ENCODE measurements at places on chromosomes 5 and 9. TPM values are rescaled to one million over a fixed set of nuclear protein-coding genes. Genes with fewer than 3 reads are reported as not detected.

- DNase-seq = no peak
Measured at GRCh38 chr9:72025906-72026305, 34.5 kb downstream of the C9orf57 start.

DNA sequence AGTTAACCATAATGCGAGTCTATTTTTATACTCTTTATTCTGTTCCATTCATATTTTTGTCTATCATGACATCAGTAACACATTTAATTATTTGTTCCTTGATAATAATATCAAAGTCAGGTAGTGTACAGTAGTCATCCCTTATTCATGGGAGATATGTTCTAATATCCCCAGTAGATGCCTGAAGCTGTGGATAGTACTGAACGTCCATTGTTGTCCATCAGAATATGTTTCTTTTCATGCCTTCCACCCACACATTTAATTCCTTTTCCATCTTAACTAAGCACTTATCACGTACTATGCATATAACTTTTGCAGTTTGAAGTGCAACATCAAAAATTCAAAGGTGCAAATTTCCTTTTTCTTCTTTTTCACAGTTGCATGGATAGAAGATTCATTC, 53.6 kb downstream of the FER start:
- no peak for DNase-seq

- no peak for DNase-seq
Measured at GRCh38 chr5:126450907-126451306, 27.7 kb downstream of the GRAMD2B start.

GRCh38 chr9:86695910-86696424, 251.3 kb downstream of the GAS1 start:
- no peak for DNase-seq

DNA sequence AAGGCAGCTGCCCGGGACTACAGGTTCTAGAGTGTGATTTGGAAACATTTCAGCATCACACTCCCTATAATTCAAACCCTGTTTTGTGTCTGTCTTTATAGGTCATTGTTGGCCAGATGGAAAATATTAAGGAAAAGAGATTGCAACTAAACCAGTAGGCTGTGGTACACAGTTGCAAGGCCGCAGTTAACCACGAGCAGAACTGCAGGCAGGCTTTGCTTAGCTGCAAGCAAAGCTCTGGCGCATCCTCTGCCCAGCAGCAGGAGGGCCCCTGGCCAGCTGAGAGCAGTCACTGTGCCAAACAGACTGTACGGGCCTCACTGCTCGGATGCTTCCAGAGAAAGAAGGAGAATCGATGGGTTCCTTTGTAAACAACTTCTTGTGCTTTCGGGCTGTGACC, 204.5 kb downstream of the DENND1A start:
- no peak for DNase-seq

Gene SHISAL2B
- total RNA-seq = not detected

DNA sequence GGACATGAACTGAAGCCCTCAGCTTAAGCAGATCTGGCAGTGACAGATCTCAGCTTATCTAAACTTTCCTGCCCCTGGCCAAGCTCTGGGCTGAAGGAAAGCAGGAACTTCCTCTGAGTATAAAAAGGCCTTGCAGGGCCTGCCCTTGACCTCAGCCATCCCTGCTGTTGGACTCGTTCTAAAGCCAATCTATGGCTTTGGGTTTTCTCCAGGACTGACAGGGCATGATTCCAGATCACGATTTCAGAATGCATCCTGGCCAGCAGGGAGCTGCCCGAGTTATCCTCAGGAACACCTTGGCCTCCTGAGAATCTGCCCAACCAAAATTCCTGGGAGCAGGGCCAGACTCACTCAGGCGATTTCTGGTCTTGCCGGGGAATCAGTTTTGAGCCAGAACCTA, 502.7 kb downstream of the TLE4 start:
- no peak for DNase-seq

Gene PCDHB10
- not detected for total RNA-seq

DNA sequence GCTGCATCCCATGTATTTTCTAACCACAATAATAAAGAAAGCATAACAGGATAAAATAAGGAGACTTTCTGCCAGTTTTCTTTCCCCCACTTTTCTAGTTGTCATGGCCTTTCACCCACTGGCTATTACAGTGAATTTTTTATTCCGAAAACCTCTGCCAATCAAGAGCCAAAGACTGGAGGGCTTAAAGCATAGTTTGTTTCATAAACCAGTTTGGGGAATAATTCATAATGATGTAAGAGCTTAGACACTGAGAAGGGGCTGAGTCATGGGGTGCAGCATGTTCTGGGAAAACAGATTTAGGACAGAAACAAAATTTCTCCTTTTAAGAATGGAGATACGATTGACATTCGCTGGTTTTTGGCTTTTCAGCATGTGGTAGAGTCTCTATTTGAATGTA, 4.4 kb upstream of the GLIPR2 start:
- DNase-seq = no peak

- no peak for DNase-seq
Measured at GRCh38 chr5:90131383-90132133, 278.0 kb downstream of the CETN3 start.

- DNase-seq = no peak
Measured at GRCh38 chr9:89814340-89815040, 209.7 kb downstream of the GADD45G start.

- DNase-seq = no peak
Measured at GRCh38 chr9:35285731-35286130, 123.9 kb downstream of the UNC13B start.

DNA sequence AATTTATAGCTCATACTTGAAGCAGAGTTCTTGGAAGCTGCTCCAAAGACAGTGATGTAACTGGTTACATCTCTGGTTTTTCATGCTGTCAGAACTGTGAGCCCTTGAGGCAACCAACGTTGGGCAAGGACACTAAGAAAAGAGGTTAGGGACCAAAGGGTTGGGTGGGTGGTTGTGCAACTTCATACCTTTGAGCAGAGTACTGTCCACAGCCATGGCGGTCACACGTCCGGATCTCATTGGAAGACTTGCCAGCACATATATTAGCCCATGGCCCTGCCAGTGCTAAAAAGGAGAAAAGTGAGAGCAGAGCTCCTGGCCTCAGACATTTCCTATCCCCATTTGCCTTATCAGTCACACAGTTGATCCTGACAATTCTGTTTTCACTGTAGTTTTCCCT, 2.1 kb downstream of the LECT2 start:
- DNase-seq = no peak

DNA sequence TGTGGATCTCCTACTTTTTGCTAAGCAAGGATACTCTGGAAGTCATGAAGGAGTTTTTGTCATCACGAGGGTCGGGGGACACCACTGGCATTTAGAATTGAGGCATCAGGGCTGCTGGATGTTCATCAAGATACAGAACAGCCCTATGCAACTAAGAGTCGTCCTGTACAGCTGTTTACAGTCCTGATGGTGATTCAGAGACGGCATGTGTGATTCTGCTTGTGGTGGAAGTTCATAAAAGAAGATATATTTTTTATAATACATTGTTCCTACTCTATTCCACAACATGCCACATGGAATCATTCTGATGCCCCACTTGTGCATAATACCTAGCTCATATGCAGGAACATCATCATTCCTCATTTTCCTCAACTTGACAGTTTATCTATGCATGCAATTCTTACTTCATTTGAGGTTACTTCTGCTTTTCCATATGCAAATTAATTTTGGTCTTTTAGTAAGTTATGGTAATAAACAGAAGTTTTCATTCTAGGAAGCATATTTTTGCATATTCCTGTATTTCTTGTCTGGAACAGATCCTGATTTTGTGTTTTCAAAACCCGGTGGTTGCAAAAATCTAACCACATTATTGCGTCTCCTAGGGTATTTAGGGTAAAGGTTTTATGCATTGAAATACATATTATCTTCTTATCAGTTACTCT, 155.2 kb downstream of the ARHGEF28 start:
- DNase-seq = no peak

DNA sequence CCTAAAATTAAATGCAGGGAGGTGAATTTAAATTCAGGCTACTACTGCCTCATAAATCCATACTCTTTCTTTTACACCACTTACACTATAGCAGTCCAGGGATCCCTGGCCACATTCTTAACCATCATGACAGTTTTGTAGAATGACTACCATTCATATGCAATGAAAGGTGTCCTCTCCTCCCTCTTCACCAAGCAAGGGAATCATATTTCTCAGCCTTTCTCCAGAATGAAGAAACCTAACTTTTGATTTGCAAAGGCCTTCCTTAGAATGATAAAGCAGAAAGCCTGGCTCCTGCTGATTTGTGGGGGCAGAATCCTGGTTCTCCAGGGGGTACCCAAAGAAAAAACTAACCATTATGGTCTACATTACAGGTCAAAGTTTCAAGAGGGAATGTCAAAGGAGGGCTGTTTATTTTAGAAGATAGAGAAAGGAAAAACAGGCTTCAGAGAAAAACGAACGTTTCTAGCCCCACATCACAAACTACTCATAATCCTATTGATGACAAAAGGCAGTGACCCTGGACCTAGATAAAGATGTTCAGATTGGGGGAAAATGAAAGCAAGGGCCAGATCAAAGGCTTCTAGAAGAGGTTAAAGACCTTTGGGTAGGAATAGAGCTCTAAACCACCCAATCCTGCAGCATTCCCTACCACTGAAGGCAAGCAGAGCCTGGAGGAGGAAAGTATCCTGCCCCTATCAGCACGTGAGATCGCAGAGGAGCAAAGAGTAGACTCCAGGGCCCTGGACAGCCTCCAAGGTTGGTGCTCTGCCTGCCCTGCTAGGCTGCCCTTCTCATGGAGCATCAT, 11.5 kb downstream of the WNT8A start:
- DNase-seq = no peak

GRCh38 chr5:177231479-177232250, 71.9 kb downstream of the RAB24 start:
- no peak for DNase-seq

GRCh38 chr5:62938927-62939326, 360.3 kb downstream of the LRRC70 start:
- DNase-seq = no peak

GRCh38 chr5:122741681-122742080, 33.2 kb upstream of the SNX2 start:
- DNase-seq = no peak

- DNase-seq = no peak
Measured at GRCh38 chr9:98211260-98211659, 18.8 kb upstream of the CORO2A start.

GRCh38 chr5:139696894-139697658, 48.9 kb downstream of the CXXC5 start:
- DNase-seq = peak; percentile 19

Gene ERMP1
- 24.2 TPM for total RNA-seq

Gene CSF1R
- 0.15 TPM for total RNA-seq

Gene F2RL2
- not detected for total RNA-seq

- DNase-seq = peak; percentile 22
Measured at GRCh38 chr9:137492464-137493363, 33.6 kb upstream of the NSMF start.

Gene HMGCS1
- 57.5 TPM for total RNA-seq

Gene FAT2
- not detected for total RNA-seq

DNA sequence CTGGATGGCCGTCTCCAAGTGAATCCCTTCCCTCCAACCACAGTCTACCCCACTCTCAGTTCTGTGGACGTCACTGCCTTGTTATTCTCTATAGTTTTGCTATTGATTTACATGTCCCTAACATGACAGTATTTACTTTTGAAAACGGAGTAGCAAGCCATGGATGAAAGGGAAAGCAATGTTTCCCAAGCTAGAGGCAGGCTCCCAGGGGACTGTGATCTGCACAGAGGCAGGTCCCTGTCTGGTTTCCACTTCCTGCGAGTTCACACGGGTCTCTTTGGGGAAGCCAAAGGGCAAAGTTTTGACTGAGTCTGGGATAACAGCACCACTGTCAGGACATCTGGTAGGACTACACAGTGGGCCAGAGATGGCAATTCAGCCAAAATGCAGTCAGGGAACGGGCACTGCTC, 12.7 kb downstream of the C9orf153 start:
- DNase-seq = no peak

DNA sequence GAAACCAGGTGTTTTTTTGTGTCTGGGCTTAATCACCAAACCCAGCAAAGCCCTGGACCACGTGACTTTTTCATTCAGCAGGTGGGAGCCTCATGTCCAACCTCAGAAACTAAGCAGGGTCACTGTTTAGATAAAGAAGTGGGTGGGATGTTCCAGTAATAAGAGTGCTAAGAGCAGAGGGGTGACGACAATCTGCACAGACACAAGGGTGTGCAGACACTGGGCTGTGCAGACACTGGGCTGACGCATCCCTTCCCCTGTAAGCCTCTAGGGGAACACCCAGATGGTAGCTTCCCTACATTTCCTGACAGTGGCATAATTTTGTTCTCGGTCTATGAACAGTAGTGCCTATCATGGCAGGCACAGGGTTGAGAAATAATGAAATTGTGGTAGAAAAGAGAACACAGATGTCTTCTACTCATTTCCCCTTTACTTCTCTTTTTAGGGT, 85.1 kb downstream of the SAXO1 start:
- DNase-seq = no peak

DNA sequence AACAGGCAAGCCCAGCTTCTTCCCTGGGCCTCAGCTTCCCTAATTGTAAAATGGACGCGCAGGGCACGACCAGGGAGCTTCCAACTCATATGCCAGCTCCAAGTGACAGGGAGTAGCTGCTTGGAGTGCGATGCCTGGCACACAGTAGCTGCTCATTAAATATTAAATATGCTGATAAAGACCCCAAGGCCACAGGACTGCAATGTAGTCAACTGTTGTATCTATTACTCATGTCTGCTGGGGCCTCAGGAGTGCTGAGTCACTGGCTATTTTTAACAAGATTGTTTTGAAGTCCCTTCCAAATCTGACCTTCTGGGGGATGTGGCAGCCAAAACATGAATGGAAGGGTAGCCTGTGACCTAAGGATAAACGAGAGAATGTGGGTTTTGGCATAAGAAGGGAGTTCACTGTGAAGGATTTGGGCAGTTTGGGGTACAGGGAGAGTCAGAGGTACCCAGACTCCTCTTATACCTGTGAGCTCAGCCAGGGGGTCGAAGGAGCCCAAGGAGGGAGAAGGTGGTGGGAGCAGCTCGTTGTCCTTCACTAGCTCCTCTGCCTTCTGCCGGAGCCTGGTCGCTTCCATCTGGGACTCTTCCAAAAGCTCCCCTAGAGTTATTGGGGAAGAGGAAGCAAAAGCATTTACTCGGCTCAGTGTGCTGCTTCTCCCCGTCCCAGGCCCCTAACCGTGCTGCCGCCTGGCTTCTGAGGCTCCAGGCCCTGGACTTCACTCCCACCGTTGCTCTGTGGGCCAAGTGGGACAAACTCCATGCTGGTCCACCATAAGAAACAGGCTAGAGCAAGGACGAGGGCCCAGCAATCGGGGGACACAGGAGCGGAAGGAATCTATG, 17.5 kb downstream of the TNIP1 start:
- DNase-seq = no peak

- DNase-seq = peak; percentile 61
Measured at GRCh38 chr5:141637767-141638419, 1.1 kb downstream of the RELL2 start.

- DNase-seq = no peak
Measured at GRCh38 chr9:77807281-77807683, 159.2 kb upstream of the GNA14 start.

Gene PCDHGA6
- total RNA-seq = not detected

Gene QSOX2
- 13.7 TPM for total RNA-seq

GRCh38 chr5:132384506-132385050, 15.1 kb downstream of the SLC22A5 start:
- DNase-seq = no peak

Measured in activated CD4-positive, alpha-beta T cell treated with anti-CD3 and anti-CD28 coated beads, Interleukin-2, amount 10 ng/mL, durations not matched to agents 7 days and 5 days (primary cell).